ENCODE measurements at places on chromosomes 16 and 17. TPM values are rescaled to one million over a fixed set of nuclear protein-coding genes. Genes with fewer than 3 reads are reported as not detected.

The SLFN12L gene
- not detected for total RNA-seq

- H3K27me3 ChIP-seq, result no peaks in the 10 kb centered on the region
- H3K27ac ChIP-seq, result no peak overlapping the region
- H3K4me1 ChIP-seq, result peaks cover 2% of the 10 kb centered on the region
- no peaks in the 10 kb centered on the region for H3K36me3 ChIP-seq
- DNase-seq, result no peak
These were observed 21.1 kb upstream of the MYOCD start for GRCh38 chr17:12644623-12645022.

- H3K4me1 ChIP-seq, result peaks cover 9% of the 10 kb centered on the region
- H3K4me3 ChIP-seq, result no peak overlapping the region
- H3K27me3 ChIP-seq, result peaks cover 76% of the 10 kb centered on the region
- H3K36me3 ChIP-seq, result peaks cover 3% of the 10 kb centered on the region
- no peak overlapping the region for H3K27ac ChIP-seq
- DNase-seq, result no peak
These were observed 6.3 kb downstream of the FOXF1 start for GRCh38 chr16:86516623-86517003.

- DNase-seq, result no peak
- H3K4me1 ChIP-seq, result peaks cover 1% of the 10 kb centered on the region
- H3K4me3 ChIP-seq, result no peak overlapping the region
- peaks cover 23% of the 10 kb centered on the region for H3K27me3 ChIP-seq
- no peak overlapping the region for H3K27ac ChIP-seq
- H3K36me3 ChIP-seq, result no peaks in the 10 kb centered on the region
These were observed 22.5 kb downstream of the DNAI2 start for GRCh38 chr17:74296548-74296936.

DNA sequence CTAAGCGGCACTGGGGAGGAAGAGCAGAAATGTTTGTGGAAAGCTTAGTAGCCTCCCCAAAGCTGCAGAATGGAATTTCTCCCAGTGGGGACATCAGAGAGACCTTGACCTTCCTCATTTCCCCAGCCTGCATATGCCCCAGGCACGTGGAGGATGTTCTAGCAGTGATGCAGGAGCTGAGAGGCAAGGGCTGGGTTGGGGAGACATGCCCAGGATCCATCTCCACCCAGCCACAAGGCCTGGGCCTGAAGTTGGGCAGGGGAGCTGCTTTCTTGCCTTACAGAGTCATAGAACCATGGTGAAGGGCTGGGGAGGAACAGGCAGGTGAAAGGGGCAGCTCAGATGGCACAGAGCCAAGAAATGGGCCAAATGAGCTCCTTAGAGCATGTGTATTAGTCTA lies 104.0 kb downstream of the TMEM132E start:
- H3K36me3 ChIP-seq, result no peaks in the 10 kb centered on the region
- H3K27me3 ChIP-seq, result no peaks in the 10 kb centered on the region
- H3K4me3 ChIP-seq, result no peak overlapping the region
- no peak overlapping the region for H3K27ac ChIP-seq
- no peaks in the 10 kb centered on the region for H3K4me1 ChIP-seq
- DNase-seq, result no peak

Measured in osteocyte (in vitro differentiated cells).